ENCODE measurements at places on chromosomes 7 and 10. TPM values are rescaled to one million over a fixed set of nuclear protein-coding genes. Genes with fewer than 3 reads are reported as not detected.

GRCh38 chr10:102763037-102763607 is 19.4 kb downstream of the WBP1L start:
- DNase-seq: no peak

The DAGLB gene
- 26.1 TPM for total RNA-seq

The CRPPA gene
- 2.9 TPM for total RNA-seq

The PPP2R2D gene
- total RNA-seq: 33.9 TPM

GRCh38 chr10:18860186-18860585 is 188.4 kb upstream of the MALRD1 start:
- no peak for DNase-seq

DNA sequence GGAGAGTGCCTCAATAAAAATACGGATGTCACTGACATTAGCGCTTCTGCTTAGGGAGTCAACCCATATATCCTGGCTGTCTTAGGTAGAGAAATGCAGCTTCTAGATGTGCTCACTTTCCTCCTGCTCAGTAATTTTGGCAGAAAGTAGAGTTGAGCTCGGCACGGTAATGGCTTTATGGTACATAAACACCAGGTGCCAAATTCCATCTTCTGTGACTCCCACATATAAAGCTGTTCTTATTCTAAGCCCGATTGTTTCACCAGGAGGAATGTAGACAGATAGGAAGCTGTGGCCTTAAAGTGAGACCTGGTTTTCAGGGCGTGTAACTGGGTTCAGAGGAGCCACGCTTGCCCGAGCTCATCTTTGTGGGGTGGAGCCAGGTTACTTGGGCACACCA is 143.7 kb downstream of the CREB5 start:
- no peak for DNase-seq
